ENCODE measurements at places on chromosomes 16 and 17.

GRCh38 chr16:1763521-1764511 lies 7.5 kb downstream of the NME3 start:
- DNase-seq = no peak

GRCh38 chr17:73539166-73539565 lies 105.1 kb downstream of the SDK2 start:
- no peak for DNase-seq

- DNase-seq = peak; percentile 54
Measured at GRCh38 chr17:8785547-8786413, 13.4 kb downstream of the MFSD6L start.

DNA sequence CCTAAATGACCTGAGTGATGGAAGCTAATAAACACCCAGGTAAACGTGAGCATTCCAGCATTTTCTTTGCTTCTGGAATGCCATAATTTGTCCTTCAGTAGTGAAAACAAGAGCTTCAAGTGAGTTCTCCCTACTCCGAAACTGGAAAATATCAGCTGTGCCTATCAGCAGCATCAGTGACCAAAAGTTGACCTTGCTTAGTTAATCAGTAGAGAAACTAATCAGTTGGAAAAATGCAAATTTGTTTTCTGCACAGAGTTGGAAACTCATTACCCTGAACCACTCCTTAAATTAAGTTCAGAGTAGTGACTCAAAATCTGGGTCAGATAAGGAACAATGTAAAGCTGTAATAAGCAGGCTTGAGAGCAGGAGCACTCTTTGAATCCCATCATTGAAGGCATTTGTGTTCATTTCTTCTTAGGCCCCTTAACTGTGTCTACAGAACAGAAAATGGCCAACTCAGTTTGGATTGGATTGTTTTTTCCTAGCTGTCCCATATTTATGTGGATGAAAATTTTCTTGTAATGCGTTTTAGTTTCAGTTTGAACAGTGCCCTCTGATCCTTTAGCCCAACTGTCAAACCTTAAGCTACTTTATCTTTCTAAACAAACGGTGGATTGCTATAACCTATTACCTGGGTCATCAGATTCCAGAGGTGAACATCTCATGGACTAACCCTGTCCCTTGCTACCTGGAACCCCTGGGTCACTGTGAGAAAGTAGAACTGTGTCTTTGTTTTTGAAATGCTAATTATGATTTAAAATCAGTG lies 290.4 kb downstream of the TOX3 start:
- no peak for DNase-seq

DNA sequence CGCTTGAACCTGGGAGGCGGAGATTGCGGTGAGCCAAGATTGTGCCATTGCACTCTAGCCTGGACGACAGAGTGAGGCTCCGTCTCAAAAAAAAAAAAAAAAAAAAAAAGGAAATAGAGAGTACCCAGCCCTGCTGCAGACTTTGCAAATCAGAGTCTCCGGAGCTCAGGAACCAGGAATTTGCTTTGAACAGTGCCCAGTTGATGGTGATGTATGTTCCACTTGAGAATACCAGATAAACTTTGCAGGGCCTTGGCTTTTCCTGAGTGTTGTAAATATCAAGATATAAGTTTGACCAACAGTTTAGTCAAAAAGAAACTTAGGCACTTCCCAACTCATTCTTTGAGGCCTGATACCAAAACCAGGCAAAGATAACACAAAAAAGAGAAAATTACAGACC lies 30.6 kb upstream of the MAP3K14 start:
- DNase-seq = no peak

DNA sequence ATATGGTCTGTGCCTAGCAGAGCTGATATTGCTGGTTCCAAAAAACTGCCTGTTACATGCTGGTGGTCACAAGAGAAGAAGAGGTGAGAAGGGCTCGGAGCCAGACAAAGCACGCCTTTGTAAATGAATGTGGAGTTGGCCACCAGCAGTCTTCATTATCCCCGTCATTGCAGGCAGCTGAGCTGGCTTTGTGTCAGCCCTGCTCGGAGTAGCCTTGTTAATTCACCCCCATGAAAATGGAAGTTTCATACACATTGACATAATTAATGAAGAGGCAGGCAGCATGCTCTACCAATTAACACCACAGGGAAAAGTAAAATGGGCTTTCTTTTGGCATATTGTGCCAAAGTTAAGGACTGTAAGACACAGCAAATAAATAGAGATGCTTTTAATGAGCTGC lies 113.7 kb upstream of the RBFOX1 start:
- DNase-seq = no peak

GRCh38 chr16:29687755-29688154 lies 8.8 kb downstream of the QPRT start:
- DNase-seq = no peak

GRCh38 chr17:44247440-44247841 lies 20.5 kb downstream of the SLC4A1 start:
- no peak for DNase-seq

GRCh38 chr17:1641065-1641403 lies 4.5 kb downstream of the SCARF1 start:
- no peak for DNase-seq

DNA sequence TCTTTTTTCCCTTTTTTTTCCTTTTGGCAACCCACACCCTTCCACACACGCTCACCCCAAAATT lies at the start of gene NLK:
TSS of gene NLK (plus strand) at position 21 of the 64 bp plus-strand sequence. CDS start 197 bp downstream, outside the sequence.
- DNase-seq = no peak

GRCh38 chr16:51670527-51670926 lies 519.5 kb upstream of the SALL1 start:
- DNase-seq = no peak

DNA sequence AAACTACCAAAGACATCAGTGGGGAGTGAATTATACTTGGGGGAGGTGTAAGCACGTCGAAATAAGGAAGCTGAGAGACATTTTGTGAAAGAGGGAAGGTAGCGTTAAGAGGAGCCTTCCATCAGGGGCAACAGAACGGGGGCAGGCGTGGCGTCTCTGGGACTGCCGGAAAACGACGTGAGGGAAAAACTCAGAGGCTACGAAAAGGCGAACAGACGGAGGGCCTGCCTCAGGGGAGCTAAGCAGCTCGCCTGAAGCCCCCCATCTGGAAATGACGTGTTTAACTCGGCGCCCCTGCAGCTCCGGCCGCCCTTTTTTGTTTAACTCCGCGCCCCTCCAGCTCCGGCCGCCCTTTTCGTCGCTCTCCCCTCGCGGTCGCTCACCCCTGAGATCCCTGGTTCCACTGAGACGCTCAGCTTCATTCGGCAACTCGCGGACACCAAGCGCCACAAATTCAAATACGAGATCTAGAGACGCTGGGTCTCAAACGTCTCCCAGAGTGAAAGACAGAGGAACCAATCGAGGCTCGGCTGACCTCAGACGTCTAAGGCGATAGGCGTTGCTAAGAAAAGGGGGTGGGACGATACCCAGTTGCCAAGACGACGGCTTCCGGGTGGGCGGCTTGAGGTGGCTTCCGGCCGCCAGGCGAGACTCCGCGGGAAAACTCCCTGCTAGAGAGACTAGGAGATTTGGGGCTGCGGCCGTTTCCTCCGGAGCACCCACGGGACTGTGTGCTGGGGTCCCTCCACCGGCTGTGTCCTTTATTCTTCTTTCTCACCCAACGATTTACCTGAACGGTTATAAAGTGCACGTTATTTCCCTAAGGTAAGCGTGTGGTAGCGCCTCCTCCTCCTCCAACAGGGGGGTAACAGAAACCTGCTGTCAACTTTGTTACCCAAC lies 383.2 kb downstream of the ZFHX3 start:
- DNase-seq = peak; percentile 91

DNA sequence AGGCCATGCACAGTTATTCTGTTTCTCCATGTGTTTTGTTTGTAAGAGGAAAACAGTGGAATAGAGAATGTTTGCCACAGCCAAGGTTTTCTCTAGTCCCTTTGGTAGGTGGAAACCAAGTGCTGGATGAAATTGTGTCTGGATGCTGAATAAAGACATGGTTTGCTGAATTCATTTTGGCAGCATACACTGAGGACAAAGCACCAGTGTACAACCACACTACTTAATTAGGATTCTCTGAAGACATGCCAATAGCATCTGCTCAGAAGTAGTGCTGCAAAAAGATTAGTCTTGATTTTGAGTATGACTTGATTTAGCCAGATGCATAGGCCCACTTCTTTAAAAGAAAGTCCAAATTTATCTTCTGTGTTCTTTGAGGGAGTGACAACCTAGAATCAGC lies 230.5 kb upstream of the CACNG5 start:
- DNase-seq = no peak

DNA sequence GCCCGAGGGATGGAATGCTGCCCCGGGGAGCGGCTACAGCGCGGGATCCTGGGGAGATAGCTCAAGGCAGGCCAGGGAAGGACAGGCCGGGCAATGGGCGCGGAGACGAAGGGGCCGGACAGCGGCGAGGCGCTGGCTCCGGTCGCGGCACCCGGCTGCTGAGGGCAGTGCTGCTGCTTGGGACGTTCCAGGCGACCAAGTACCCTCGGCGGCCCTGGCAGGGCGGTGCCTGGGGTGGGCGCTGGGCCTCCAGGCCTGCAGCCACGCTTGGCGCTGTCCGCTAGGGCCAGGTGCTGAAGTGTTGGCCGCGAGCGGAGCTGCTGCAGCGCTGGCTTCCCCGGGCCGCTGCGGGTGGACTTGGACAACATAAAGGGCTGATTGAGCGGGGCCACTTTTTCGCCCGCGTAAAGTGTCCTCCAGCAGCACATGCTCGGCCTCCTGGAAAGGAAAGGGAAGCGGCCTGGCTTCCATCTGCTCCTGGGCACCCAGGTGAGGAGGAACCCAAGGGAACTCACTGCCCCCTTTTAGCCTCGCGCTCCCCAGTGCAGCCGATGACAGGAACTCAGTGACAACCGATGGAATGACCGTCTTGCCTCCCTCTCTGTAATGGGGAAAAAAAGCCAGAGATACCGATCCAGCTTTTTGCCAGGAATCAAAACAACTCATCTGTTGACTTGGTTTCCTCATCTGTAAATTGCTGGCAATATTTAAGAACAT lies 23.7 kb downstream of the CLEC3A start:
- no peak for DNase-seq

- no peak for DNase-seq
Measured at GRCh38 chr16:66197668-66198278, 168.7 kb upstream of the CDH5 start.

DNA sequence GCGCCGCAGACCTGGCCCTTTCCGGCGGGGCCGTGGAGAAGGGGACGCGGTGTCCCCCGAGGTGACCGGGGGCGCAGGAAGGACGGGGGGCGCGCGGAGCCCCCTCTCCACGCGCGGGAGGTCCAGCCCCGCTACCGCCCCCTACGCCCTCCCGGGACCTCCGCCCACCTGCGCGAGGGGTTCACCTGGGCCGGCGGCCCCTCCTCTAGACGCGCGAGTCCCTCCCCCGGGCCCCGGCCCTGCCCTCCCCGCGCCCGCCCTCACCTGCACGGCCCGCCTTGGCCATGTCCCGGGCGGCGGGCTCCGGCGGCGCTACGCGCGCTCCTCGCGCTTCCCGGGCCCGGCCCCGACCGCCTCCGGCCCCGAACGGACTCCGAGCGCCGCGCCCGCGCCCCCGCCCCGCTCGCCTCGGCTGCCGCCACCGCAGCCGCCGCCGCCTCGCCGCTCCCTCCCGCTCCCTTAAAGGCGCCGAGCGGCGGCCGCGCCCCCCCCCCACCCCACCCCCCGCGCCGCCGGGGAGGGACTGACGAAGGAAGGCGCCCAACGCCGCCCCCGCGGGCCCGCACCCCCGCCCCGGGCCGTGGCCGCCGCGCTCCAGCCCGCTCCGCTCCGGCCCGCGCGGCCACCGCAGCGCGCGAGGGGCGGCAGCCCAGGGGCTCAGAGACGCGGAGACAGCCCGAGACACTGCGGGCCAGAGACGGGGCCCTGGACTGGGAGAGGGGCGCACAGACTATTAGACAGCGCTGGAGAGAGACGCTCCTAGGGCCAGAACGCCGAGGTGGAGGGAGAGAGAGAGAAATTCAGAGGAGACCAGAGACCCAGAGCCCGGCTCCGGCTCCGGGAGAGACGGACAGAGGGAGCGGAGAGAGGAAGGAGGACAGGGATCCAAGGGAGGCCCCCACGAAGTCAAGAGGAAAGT lies at the start of gene PITPNM3:
TSS of gene PITPNM3 (minus strand) at position 435 of the 919 bp plus-strand sequence. CDS start at position 286, 149 bp downstream.
- DNase-seq = peak; percentile 21

DNA sequence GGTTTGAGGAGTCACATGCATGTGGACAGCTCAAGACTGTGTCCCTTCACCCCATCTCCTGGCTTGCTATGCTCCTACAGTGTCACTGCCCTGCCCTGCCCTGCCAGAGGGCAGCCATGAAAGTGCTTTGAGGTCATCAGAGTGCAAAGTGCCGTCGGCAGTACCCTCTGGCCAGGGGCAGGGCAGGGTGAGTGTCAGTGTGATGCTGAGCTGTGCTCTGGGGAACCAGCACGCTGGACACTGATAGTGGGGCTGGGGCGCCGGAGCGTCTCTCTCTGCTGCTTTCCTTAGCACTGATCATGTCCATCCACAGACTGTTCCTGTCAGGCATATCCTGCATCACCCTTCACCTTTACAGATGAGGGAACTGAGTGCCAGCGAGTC lies 1.6 kb upstream of the SPATA32 start:
- no peak for DNase-seq

DNA sequence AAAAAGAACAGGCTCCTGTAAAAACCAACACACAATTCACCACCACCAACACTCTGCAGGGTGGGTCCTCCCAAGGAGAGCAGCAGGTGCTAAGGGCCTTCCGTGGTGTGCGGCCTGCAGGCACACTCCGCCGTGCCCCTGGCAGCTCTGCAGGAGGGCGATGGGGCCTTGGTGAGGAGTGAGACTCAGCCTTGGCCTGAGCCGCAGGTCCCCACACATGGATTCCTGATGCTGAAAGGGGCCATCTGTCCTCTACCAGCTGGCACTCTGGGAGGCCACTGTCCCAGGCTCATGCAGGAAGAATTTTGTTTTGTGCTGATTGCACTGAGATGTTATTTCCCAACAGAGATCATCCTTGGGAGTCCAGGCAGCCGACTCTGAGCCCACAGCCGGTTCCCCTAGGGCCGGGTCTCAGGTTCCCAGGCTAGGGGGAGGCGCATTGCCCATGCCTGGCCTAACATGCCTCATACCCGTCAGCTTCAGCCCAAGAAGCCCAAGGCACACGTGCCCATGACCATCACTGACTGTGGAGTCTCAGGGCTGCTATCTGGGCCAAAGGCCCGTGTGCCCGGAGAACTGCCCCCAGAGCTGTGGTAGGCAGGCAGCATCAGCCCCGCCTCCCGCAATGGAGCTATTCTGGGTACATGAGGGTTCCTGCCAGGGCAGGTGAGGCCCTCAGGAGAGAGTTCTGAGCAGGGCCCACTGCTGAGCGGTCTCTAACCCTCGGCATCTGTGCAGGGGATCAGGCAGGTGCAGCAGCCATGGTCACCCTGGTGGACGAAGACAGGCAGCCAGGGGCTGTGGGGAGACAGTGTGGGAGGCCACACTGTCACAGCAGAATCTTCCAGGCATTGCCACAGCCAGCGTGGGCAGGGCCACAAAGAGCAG lies 97.9 kb upstream of the ZNF469 start:
- DNase-seq = no peak

GRCh38 chr16:24568392-24568791 lies 29.0 kb downstream of the RBBP6 start:
- DNase-seq = no peak

DNA sequence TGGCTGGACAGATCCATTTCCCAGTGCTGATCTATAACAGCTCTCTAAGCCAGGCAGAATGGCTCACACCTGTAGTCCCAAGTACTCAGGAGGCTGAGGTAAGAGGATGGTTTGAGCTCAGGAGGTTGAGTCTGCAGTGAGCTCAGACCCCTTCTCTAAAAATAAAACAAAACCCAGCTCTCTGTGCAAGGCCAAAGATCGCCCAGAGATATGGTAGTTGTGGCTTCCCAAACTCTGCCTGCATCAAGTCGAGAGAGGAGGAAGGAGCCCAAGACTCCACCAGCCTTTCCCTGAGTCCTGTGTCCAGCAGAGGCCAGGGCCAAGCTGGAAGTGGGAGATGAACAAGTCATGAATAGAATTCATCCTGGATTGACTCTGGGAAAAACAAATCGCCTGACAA lies 88.8 kb downstream of the TMEM132E start:
- no peak for DNase-seq

All from NCI-H1930 (cell line).